ENCODE measurements at places on chromosomes 5 and 9. TPM values are rescaled to one million over a fixed set of nuclear protein-coding genes. Genes with fewer than 3 reads are reported as not detected.

DNA sequence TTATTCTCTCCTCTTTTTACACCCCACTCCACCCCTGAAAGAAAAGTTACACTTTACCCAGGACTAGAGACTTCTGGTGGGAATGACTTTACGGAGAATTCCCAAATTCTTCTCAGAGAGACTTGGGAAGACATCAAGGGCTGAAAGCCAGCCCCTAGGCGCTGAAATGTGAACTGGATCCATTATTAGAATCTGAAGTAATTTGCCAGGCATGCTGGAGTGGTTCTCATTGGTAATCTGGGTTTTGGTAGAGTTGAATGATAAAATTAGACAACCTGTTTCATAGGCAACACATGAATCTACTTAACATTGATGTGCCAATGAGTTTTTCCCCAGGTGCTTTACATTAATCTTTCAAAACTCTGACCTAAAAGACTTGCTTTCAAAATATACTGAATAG, 324.8 kb downstream of the ADAMTS6 start:
- DNase-seq, result no peak

GRCh38 chr5:150523472-150524350, 15.8 kb downstream of the NDST1 start:
- DNase-seq, result no peak

- no peak for DNase-seq
Measured at GRCh38 chr9:79353856-79354520, 217.8 kb upstream of the TLE4 start.

Gene RBM18
- total RNA-seq, result 32.5 TPM

Measured in left cardiac atrium (tissue), 4 donors.